Lower leg skin (tissue), 4 donors: ENCODE measurements at places on chromosomes 7 and 10.

DNA sequence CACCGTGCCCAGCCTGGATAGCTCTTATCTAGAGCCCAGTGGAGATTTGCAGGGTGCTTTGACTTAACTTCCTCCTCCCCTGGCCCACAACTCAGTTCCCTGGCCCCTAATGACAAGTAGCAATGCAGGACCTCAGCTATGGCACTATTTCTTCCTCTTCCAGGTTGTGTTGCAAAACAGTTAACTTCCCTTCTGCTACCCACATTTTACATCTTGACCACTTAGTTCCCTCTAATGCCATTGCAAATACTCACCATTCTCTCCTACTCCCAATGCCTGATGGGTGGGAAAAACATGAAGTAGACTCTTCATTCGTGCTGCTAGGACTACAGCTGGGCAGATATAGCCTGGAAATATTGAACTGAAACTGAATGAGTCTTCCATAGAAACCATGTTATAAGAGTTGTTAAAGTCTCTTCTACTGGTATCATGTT is 39.1 kb upstream of the FGL2 start:
- DNase-seq = no peak

DNA sequence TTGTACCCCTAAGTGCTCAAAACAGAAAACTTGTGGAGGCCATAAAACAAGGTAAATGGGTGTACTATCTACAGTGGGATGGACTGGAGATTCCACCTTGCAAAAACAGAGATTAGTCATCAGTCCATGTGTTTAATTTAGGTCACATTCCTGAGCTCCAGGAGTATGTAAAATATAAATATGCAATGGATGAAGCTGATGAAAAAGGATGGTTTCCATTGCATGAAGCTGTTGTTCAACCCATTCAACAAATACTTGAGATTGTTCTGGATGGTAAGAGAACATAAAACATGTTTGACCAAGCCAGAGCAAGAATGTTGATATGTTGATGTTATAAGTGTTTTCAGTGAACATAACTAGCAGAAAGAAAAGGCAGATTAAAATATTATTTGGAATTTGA is 14.6 kb downstream of the ASB15 start:
- DNase-seq = no peak

- no peak for DNase-seq
These were observed 467.5 kb upstream of the LRRN3 start for GRCh38 chr7:110623436-110623835.

DNA sequence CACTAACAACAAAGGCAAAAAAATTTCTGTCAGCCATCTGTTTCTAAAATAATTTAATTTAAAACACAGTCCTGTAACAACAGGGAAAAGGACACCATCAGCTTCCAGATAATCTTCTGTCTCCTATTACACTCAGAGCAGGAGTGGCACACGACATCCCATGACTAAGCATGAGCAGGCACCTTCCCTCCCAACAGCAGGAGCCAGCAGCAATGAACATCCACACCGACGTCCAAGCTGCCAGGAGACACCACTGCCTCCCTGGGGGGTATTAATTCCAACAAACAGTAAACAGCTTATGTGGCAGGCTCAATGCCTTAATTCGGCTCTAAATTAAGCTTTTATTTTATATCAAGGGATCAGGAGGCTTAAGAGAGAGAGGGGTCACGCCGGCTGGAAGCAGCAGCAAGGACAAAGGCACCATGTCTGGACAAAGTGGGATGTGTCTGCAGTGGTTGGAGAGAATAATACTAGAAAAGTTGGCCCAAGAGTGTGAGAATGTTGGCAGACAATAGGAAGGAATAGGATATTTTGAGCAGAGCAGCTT is 45.7 kb downstream of the KIAA1549 start:
- peak; percentile 30 for DNase-seq

GRCh38 chr7:106033735-106034134 is 70.7 kb downstream of the CDHR3 start:
- DNase-seq = no peak

GRCh38 chr10:75202321-75203045 is 8.1 kb upstream of the VDAC2 start:
- DNase-seq = peak; percentile 87

DNA sequence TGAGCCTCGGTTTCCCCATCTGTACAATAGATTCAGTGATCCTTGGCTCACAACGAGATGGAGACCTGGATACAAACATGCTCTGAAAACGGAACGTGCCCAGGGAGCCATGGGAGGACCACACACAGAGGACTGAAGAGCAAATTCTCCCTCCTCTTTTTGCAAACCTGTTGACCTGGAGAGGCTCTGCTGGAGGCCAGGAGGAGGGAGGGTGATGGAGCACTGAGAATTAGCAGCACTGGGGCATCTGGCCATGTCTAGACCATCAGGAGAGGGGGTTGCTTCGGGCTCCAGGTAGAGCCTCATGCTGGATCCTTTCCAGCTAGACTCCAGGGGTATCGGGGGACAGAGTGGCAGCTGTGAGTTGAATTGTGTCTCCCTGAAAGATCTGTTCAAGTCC is 97.4 kb upstream of the GPR26 start:
- no peak for DNase-seq

GRCh38 chr7:47100817-47101435 is 481.0 kb downstream of the TNS3 start:
- peak; percentile 28 for DNase-seq

DNA sequence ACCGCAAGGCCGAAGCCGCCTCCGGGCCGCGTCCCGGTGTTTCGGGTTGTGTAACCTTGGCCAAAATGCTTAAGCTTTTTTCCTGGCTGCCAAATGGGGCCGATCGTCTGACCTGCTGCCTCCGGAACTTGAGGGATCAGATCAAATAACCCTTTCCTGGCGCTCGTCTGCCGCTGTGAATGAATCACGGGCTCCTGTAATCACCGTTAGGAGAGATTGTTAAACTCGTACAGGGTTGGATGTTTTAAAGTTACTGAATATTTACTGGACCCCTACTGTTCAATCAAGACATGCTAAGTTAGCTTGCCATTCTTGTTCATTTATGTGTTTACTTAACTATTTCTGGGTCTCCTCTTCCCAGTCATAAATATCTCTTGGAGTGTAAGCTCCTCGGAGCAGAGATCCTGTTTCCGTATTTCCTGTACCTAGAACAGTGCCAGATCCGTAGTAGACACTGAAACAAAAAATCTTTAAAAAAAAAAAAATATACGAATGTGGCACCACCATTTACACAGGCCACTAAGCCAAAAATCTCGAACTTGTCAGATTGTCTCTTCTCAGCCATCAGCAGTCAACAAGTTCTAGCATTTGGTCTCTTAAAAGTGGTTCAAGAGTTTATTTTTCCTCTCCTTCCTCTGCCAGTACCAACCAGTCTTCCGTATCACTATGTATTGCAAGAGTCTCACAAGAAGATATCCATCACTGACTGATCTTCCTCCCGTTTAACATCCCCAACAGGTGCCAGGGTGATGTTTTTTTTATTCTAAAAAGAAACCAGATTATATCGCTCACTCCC is 650 bp upstream of the TM9SF3 start:
- peak; percentile 94 for DNase-seq

DNA sequence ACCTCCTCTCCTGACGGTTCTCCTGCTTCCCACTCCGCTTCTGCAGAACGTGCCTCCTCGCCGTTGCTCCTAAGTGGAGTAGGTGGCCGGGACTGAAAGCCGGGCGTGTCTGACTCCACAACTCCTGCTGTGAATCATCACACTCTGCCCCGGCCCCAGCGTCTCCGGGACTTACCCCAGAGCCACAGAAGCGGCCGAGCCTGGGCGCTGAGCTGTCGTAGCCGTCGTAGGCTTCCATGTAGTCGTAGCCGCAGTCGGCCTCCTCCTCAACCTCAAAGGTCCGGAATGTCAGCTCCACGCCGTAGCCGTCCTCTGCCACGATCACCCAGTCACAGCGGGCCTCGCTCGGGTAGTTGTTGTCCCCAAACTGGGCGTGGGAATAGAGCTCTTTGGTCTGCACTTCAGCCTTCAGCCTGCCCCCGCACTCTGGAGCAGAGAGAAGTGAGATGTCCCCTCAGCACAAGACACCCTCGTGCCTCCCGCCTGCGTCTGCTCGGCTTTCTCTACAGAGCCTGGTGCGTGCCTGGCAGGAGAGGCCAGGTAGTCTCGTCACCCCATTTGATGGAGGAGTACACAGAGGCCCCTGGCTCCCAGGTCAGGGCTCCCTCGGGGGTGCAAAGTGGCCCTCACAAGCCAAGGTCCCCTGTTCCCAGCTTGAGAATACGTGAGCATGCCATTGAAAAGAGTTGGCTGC is 11.2 kb upstream of the OPALIN start:
- no peak for DNase-seq

- DNase-seq = no peak
These were observed 2.2 kb downstream of the KLHL7 start for GRCh38 chr7:23107781-23108180.

GRCh38 chr10:74137992-74138391 is 12.6 kb downstream of the AP3M1 start:
- no peak for DNase-seq

DNA sequence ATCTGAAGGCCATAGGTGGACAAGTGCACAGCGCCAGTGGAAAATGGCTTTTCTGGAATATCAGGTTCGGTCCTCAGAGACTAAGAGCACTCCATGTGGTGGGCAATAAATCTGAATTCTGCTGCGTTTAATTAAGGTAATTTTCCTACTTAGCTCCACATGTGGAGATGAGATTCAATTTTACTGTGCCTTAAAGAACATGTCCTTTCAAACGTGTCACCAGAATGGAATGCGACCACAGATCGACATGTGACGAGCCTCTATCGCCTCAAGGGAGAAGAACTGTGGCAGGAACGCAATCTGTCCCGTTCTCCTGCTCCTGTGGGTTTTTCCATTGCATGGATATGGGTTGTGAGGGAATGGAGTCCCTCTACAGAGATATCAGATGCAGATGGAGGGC is 205.3 kb upstream of the ZNF32 start:
- peak; percentile 65 for DNase-seq

DNA sequence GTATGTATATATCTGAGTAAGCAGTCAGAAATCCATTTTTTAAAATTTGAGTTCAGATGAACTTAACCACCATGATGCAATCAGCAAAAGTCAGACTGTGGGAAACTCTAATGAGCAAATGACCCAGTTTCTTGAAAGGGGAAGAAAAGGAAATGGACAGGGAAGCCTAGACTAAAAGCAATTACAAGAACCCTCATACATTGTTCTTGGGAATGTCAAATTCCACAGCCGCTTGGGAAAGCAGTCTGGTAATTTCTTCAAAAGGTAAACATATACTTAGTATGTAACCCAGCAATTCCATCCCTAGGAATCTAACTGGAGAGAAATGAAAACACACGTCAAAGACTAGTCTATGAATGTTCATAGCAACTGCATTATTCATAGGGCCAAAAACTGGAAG is 16.4 kb upstream of the FOXK1 start:
- DNase-seq = no peak

DNA sequence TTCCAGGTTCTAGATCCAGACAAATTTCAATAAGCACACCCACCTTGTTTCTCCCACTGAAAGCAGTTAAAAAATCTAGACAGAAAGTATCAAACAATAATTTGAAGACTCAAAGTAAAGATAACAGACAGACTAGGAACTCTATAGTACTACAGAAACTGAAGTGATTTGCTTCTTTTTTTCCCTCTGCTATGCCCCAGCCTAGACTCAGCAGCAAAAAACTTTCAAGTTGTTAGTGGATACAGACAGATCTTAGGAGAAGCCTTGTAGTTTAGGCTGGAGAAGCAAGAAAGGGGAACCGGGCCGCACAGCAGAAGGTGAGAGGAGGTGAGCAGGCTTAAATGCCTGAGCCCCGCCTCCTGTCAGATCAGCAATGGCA is 65.1 kb downstream of the IGF2BP3 start:
- no peak for DNase-seq

GRCh38 chr10:106931159-106931852 is 233.2 kb downstream of the SORCS1 start:
- DNase-seq = no peak

GRCh38 chr10:6669269-6669859 is 89.3 kb upstream of the PRKCQ start:
- no peak for DNase-seq

DNA sequence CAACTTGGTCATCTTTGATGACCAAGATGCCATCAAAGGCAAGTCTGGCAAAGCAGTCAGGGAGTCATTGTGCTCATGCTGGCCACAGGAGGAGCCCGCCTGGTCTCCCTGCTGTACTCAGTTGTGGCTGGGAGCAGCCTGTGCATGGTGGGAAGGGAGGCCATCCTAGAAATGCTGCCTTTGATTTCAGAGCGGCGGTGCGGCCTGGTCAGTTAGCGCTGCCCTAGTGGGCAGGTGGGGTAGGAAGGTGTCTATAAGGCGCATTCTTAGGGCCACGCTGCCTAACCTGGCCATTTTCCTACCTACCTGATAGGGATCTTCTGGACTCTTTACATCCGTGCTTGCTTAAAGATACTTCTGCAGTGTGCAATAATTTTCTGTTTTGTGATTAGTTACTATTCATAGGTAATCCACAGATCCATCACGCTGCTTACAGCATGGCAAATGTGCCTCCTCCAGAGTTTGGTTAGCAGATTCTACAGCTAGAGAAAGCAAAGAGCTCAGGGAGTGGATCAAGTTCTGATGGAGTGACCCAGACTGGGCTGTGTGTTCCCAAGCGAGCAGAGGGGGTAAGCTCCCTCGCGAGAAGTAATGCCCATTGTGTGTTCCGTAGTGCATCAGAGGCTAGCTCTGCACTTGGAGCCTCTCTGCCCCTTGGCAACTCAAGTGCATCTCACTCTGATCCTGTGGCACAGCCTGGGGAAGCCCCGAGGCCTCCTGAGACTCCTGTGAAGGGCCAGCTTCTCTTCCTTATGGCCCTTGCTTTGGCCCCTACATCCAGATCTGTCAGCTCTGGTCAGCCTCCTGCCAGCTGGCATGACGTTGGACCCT is 970.1 kb upstream of the ZNF722 start:
- no peak for DNase-seq

DNA sequence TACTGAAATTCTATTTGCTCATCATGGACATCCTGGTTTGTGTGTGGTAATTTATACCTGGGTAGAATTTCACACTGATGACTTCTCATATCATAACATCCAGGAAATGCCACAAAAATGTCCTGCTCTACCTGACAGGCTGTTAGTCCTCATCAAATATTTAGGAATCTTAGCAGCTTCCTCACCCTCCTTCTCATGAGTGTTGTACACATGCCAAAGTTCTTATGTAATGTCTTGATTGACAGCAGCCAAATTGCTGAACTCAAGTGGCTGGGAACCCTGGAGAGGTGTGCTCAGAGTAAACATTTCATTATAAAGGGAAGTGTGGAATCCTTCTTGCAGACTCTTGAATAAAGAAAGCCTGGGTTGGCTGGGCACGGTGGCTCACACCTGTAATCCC is 8.9 kb downstream of the EEPD1 start:
- no peak for DNase-seq

GRCh38 chr7:1388703-1389335 is 70.5 kb downstream of the MICALL2 start:
- DNase-seq = no peak

GRCh38 chr10:87603196-87603595 is 56.5 kb upstream of the PAPSS2 start:
- DNase-seq = no peak

DNA sequence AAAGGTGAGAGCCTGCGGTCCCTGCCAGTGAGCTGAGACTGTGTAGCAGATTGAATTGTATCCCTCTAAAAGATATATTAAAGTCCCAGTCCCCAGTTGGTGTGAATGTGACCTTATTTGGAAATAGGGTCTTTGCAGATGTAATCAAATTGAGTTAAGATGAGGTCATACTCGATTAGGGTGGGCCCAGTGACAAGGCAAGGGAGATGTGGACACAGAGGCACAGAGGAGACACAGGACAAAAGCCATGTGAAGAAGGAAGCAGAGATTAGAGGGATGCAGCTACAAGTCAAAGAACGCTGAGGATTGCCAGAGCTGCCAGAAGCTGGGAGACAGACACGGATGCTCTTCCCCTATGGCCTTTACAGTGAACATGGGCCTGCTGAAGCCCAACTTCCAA is 104.3 kb downstream of the CLEC2L start:
- DNase-seq = no peak
